M059J (cell line): ENCODE measurements at places on chromosomes 1 and 21. TPM values are rescaled to one million over a fixed set of nuclear protein-coding genes. Genes with fewer than 3 reads are reported as not detected.

GRCh38 chr1:45629035-45629434 is 5.2 kb upstream of the CCDC17 start:
- no peak for DNase-seq

GRCh38 chr1:209751627-209752231 is 4.1 kb upstream of the TRAF3IP3 start:
- no peak for DNase-seq

LCE1A gene
- total RNA-seq: not detected in 2 replicates

DNA sequence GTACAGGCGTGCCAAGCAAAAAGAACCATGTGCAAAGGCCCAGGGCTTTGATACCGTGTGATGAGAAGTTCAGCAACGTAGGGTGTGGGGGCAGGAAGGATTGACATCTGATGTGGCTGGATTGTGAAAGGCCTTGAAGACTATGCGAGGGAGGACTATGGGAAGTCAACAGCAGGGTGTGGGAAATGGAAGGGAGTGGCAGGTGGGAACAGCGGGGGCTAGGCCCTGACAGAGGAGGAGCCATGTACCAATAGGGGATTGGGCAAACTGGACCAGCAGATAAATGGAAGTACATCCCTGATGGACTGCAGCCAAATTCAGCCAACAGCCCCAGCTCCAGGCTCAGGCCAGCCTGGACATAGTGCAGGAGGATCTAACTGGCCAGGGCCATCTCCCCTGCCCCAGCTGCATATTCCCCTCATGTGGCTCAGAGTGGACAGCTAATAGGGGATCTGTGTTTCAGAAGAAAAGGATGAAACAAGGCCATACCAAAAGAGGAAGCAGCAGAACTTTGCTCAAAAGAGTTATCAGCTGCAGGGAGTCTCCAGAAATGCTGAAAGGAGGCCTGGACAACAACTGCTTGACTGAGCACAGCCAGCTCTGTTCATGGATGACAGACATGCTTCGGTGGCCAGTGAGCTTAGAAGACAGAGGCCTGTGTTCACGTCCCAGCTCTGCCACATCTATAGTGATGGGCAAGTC is 140.2 kb upstream of the SGIP1 start:
- no peak for DNase-seq

DNA sequence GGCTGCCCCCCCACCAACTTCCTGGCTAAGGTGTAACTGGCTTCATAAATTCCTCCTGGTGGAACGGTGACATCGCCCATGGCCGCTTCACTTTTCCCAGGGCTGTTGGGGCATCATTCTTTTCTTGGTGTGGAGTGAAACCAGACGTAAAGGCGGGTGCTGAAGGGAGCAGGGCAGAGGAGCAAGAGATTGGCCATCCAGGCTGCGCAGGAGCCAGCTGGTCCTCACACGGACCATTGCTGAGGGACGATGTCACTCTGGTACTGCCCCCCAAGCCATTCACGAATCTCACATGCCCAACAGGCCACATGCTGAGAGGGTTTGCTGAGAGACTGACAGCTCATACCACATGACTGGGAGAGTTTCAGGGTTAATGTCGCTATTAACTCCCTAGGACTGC is 10.5 kb upstream of the PKP1 start:
- no peak for DNase-seq

DNA sequence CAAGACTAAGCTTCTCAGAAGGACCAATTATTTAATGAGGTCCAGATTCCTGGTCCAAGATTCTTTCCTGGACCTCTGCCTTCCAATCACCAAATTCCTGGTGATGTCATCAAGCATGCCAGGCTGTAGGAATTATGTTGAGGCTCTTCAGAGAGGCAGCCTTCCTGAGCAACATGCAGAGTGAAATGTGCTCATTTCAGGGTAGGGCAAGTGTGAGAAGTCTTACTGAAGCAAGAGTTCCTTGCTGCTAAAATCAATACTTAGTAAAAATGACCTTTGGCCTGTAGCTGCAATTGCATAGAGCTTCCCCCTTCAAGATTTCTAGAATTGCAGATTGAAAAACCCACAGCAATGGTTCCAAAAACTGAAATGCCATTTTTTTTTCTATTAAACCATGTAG is 31.7 kb upstream of the BCAR3 start:
- DNase-seq: no peak

DNA sequence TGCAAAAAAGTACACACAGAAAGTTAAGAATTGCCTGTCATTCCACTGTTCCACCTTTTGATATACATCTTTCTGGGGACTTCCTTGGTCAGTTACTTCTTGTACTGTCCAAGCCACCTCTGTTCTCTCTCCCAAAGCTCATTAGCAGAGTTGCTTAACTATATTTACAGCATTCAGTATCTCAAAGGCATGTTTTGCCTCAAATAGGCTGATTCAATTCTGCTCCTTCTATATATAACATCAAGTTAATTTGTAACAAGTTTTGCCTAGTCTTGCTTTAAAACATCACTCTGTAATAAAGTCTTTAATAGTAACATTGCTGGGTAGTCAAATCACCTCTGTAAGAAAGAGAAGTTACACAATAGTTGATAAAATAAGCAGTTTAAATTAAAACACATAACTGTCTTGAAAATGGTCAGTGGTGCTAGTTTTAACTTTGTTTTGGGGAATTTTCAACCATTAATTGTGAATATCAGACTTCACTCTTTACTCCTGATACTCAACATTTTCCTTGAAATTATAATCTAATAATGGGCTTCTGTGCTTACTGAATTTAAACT is 35.7 kb downstream of the EDARADD start:
- DNase-seq: no peak

OR10Z1 gene
- total RNA-seq: not detected in 2 replicates

DNA sequence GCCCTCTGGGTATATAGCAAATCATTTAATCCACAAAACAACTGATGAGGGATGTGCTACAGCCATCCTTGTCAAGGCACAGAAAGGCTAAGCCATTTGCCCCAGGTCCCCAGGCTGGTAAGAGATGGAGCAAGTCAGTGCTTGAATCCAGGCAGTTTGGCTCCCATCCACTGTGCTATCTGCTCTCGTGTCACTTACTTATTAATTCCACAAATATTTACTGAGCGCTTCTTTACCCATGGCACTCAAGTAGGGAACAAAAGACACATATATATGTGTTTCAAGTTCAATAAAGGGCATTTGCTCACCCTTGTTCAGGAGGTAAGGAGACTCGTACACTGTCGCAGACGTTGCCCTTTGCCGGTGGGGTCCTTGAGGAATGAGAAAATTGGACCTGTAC is 38.6 kb upstream of the MPZL1 start:
- no peak for DNase-seq

FAM163A gene
- total RNA-seq: 0.05 TPM in 1 of 2 replicates, not detected in the other

DNA sequence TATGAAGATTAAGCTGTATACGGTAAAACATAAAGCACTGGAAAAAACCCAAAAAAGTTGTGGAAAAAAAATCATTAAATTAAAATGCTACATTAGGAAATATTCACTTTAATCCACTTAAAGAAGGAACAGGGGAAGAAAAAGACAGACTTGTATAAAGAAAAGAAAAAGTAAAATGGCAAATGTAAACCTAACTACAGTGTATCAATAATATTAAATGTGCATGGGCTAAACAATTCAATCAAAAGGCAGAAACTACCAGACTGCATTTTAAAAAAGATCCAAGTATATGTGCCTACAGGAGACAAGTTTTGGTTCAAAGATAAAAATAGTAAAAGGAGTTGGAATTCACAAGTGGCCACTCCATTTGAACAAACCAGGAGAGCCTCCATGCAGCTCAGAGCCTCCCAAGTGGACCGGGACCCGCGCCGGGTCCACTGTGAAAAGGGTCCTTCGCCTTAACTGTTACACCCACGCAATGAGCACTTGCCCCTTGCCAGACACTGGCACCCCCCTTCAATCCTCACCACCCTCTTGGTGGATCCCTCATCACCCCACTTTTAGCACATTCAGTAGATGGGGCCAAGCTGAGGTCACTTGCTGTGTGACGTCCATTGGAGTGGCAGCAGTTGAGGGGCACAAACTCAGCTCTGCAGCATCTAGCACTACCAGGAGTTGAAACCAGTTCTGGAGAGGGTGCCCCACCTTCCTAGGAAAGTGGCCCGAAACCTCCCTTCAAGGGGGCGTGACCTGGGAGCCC is 898 bp downstream of the C1orf174 start:
- DNase-seq: peak; percentile 29

DNA sequence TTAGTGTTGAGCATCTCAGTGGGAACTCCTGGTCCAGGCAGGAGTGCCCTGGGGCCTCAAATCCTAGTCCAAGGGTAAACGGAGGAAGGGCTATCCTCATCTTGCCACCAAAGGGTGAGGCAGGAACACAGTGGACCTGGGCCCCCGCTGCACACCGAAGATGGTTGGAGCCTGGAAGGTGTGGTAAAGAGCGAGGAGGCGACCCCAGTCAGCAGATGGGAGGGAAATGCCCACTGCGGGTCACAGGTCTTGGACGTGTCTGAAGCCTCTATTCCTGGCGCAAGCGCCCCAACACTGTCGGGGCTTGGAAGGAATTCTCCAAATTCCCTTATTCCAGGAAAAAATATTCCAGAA is 38.5 kb upstream of the SYNC start:
- DNase-seq: no peak

DNA sequence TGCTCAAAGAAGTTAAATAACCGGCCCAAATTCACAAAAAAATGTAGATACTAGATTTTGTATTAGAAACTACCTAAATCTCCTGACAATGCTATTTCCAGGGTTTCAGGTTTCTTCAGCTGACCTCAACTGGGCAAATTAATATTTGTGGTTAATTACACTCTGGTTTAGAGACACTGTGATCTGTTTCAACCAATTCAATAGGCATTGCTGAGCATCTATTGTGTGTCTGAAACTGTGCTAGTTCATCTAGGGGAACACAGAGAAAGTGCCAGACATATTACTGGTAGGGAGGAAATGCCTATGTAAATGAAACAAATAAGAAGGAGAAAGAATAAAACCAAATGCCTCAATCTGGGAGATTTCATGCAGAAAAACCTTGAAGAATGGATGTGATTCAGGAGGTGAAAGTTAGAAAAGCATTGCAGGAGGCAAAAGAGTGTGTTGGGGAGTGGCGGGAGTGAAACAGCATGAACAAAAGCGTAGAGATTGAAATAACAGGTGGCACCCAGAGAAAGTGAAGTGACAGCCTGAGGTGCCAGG is 51.3 kb upstream of the IVNS1ABP start:
- DNase-seq: no peak

GRCh38 chr21:30072496-30072895 is 94.1 kb downstream of the CLDN17 start:
- DNase-seq: peak; percentile 3

DNA sequence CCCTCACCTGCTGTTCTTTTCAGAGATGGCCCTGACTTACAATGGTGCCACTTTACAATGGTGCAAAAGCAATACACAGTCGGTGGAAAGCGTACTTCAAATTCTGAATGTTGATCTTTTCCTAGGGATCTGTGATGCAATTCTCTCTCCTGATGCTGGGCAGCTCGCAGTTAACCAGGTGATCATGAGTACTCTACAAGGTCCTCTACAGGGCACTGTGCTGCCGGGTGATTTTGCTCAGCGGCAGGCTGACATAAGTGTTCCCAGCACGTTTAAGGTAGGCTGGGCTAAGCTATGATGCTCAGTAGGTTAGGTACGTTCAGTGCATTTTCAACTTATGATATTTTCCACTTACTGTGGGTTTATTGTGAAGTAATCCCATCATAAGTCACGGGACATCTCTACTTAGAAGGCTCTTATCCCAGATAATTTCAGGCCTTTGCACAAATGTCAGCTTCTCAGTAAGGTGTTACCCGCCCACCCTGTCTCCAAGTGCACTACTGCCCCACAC is 126.5 kb downstream of the KCNN3 start:
- no peak for DNase-seq

- DNase-seq: peak; percentile 63
These were observed 91.6 kb downstream of the LRRC8C start for GRCh38 chr1:89724369-89725010.

CYP4X1 gene
- total RNA-seq: not detected in 2 replicates

GRCh38 chr1:8962812-8963530 is 17.3 kb downstream of the CA6 start:
- peak; percentile 61 for DNase-seq

LHX8 gene
- 1.5 and 1.6 TPM in 2 replicates for total RNA-seq

DNA sequence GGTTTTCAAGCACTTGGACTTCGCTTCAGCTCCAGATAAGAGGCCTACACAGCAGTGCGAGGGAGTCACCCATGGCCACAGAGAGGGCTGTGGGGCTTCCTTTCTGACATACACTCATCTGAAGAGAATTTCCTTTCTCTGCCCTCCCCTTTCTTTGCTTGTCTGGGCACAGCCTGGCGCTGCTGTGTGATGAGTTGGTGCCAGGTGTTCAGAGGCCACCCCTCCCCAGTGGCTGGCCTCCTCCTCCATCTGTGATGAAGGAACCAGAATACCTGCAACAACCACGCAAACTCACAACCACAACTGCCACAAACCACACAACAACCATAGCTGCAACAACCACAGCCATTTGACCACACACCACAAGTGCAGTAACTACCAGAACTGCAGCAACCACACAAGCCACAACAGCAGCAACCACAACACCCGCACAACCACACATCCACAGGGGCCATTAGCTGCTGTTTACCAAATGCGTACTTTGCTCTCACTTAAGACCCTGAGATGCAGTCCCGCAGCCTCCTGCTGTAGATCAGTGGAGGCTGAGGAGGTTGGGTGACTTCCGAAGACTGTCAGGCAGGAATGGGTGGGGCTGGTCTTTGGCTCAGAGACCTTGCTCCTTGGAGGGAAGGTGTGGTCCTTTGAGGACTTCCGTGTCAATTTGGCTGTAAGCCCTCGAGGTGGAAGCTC is 71.1 kb downstream of the IER5 start:
- peak; percentile 86 for DNase-seq

GNPAT gene
- total RNA-seq: 43.8 and 55.4 TPM in 2 replicates

LCE2B gene
- not detected in 2 replicates for total RNA-seq

CRABP2 gene
- total RNA-seq: 21.1 and 31.9 TPM in 2 replicates

CCDC181 gene
- 0.37 and 1.4 TPM in 2 replicates for total RNA-seq

DNA sequence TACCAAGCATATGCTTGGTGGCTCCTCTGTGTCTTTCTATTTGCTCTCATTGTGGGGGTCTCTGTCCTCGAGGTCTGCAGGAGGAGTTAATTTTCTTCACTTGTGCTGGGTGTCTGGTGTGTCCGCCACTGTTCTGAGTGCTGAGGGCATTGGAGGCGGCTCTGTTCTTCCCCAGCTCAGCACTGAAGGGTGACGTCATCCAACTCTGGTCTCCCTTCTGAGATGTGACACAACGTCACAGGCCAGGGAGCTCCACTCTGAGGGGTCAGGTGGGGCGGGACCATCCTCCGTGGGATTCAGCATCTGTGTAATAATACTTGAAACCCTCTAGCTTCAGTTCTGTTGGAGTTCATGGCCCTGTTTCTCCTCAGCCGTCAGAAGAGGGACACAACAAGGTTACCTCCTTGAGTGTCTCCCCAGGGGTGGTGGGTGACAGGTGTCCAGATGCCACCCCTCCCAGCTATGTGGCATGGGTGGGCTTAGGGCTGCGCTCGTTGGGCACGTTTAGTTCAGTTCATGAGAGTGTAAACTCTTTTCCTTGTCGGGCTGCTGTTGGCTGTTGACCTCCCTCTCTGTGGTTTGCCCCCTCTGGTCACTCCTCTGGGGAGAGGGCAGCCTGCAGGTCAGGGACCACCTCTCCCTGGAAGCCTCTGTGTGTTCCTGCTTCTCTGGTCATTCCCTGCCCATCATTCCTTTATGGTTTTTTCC is 3.1 kb downstream of the IBA57 start:
- DNase-seq: no peak
